ENCODE measurements at places on chromosomes 3 and 15.

GRCh38 chr3:189947948-189948723, 172.6 kb downstream of the P3H2 start:
- peak; percentile 72 for DNase-seq

DNA sequence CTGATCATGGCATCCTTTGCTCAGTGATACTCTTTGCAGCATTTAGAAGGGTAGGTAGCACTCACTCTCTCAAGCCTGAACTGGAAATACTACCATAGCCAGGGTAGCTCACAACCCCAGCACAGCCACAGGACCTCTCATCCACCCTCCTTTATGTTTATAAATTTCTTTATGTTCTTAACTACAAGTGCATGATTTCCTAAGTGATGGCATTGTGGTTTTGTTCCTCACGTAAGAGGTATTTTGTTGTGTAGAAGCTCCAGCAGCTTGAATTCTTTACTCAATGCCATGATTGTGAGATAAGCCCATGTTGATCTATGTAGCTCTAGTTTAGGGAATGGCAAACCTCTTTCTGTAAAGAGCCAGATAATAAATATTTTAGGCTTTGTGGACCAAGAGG, 7.9 kb upstream of the RTP3 start:
- peak; percentile 58 for DNase-seq

- no peak for DNase-seq
Measured at GRCh38 chr3:29903600-29903999, 622.7 kb downstream of the RBMS3 start.

GRCh38 chr3:68988740-68989139, 24.7 kb downstream of the EOGT start:
- no peak for DNase-seq

- peak; percentile 4 for DNase-seq
Measured at GRCh38 chr3:74787011-74787410, 172.6 kb upstream of the CNTN3 start.

GRCh38 chr3:101780661-101781060, 1.6 kb downstream of the NXPE3 start:
- DNase-seq: peak; percentile 73

DNA sequence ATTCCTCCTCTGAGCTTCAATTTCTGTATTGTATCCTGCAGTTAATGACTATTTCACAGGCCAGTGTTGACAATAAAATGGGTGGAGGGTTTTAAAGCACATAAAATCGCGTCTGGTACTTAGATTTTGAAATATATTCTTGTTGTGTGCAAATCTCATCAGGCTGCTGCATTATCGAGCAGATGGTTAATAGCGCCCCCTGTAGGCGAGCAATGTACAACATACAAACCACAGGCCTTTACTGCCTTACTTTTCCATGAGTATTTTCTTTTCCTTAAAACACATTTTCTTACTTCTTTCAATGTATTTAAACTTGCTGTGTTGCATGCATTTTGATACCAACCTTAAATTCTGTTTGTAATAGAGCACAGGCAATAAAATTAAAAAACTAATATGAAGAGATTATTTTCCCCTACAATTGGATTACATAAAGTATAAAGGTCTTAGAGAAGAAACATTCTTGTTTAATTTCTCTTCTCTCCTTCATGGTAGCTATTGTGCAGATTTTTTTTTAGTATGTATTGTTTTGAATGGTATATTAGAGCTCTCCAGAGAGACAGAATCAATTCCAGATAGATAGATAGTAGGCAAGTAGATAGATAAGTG, 608.4 kb downstream of the CADM2 start:
- DNase-seq: no peak

GRCh38 chr15:93060336-93061248, 28.4 kb downstream of the RGMA start:
- DNase-seq: no peak

Measured in HT1080 (cell line).